ENCODE measurements at places on chromosomes 12 and 14.

- no peak for DNase-seq
Measured at GRCh38 chr12:33438025-33438772, 1.4 kb downstream of the SYT10 start.

DNA sequence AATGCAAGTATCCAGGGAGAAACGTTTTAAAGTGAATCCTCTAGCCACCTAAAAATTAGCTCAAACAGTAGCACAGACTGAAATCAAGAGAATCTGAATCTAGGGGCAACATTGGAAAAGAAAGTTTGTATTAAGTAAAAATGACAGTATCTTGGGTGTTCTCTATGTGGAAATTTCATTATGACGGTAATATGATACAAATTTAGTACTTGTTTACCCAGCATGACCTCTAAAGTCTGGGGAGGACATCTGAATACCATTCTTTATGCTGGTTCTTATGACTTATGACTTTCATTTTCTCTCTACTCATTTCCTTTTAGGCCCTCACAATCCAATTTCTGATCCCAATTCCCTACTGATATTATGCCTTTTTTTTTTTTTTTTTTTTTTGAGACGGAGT, 14.0 kb downstream of the GTSF1 start:
- no peak for DNase-seq

DNA sequence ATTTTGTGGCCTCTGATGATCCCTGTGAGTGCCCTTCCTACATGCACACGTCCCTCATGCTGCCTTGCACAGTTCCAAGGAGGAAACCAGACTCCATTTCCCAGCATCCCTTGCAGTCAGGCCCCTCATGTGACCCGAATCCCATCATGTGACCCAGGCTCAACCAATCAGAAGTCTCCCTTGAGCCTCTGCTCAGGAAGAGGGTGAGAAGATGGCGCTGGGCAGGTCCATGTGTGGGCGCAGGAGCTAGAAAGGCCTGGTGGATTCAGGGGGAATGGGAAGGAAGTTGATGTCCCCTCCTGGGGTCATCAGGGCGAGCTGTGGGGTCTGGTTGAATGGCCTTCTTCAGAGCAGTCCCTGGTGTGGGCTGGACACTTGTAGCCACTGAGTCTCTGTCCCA, 240.5 kb downstream of the ADGRD1 start:
- DNase-seq: no peak

DNA sequence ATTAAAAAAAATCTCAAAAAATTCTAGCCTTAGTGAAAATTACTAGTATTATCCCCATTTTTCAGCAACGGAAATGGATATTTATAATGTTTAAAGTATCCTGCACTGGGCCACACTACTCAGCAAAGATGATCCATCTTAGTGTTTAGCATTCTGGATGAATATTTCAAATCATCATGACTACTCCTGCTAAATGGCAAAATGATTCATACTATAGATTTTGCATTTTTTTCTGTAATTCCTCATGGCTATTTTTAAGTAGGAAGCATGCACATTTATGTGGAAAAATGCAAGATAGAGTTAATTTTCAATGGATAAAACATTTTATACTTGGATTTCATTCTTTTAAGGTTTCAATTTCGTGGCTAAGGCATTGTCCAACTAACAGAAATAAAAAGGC, 59.6 kb downstream of the LRFN5 start:
- no peak for DNase-seq

DNA sequence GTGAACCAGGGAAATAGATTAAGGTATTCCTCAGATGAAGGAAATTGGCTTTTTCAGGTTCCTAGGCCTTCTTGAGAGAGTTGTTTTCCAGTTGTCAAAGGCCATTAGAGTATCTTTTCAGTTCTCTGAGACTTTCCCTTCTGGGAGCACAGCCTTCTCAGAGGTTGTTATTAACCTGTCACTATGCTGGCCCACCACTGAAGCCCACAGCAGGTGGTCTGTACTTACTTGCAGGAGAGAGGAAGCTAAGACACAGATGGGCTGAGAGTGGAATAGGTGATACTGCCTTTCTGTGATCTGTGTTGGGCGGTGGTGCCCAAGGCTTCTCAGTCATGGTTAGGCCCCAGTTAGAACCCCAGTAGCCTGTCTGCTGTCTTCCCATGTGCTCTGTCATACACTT, 22.8 kb upstream of the GALNT16 start:
- DNase-seq: no peak

- no peak for DNase-seq
Measured at GRCh38 chr14:73720636-73721035, 6.5 kb upstream of the PNMA1 start.

DNA sequence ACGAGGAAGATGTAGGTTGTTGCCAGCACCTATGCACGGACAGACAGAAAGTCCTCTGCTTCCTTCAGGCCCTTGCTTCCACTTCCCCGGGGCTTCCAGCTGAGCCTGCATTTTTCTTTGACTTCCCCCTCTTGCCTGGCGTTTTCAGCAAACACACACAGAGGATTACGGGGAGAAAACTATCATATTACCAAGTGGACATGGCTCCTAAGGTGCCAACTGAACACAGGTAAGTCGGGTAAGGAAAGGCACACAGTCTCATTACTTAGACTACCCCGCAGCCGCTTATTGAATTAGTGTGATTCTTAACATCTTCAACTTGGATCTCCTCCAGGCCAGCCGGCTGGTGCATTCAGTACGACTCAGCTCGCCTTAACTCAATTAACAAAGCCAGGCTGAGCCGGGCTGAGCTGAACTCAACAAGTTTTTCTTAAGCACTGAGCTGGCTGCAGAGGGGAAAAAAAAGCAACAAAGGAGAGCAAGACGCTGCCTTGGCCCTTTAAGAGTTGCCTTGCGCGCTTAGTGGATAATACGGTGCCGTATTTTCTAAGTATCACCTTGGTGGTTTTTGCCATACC, 19.2 kb upstream of the MAP1LC3B2 start:
- peak; percentile 63 for DNase-seq

- DNase-seq: no peak
Measured at GRCh38 chr12:581321-581720, 81.9 kb downstream of the NINJ2 start.

DNA sequence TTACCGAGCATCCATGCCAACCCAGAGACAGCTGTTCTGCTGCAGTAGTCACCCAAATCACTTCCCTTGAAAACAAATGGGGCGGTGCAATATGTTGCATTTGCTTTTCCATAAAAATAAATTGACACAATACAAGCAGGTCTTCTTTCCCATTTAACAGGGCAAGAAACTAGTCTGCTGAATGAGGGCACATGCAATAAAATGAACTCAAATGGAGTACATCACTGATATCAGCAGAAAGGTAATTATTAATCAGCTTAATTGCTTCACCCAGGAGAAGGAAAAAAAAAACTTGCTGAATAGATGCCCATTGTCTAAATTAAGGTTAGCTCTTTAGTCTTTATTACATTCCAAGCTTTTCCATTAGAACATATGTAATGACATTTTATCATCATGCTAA, 175.1 kb upstream of the GZMB start:
- no peak for DNase-seq
